ENCODE measurements at places on chromosomes 7 and 10. TPM values are rescaled to one million over a fixed set of nuclear protein-coding genes. Genes with fewer than 3 reads are reported as not detected.

PMPCB gene
- total RNA-seq = 69.1 TPM

CPVL gene
- total RNA-seq = not detected

MMD2 gene
- total RNA-seq = not detected

FAM25G gene
- total RNA-seq = not detected

EGFR gene
- not detected for total RNA-seq

FXYD4 gene
- not detected for total RNA-seq

DCLRE1A gene
- total RNA-seq = 11.4 TPM

IKZF1 gene
- 348 TPM for total RNA-seq

UPK3B gene
- total RNA-seq = 1.2 TPM

RHOBTB1 gene
- total RNA-seq = 0.05 TPM

URGCP gene
- 27.8 TPM for total RNA-seq

ZNF273 gene
- 7.3 TPM for total RNA-seq

STEAP1B gene
- 1.1 TPM for total RNA-seq

TMEM178B gene
- 2.6 TPM for total RNA-seq

COL26A1 gene
- not detected for total RNA-seq

HKDC1 gene
- total RNA-seq = 9.6 TPM

SPDYE16 gene
- 0.36 TPM for total RNA-seq

FFAR4 gene
- total RNA-seq = not detected

CPEB3 gene
- total RNA-seq = 2.3 TPM

MYO3A gene
- not detected for total RNA-seq

LIPM gene
- not detected for total RNA-seq

METTL27 gene
- total RNA-seq = 2.8 TPM

PROSER2 gene
- total RNA-seq = 0.26 TPM

P4HA1 gene
- 44.3 TPM for total RNA-seq

LIPF gene
- not detected for total RNA-seq

AGBL3 gene
- total RNA-seq = 4.1 TPM

IGF2BP3 gene
- 0.50 TPM for total RNA-seq

PPP1R3C gene
- not detected for total RNA-seq

H2BK1 gene
- total RNA-seq = not detected

CFAP58 gene
- total RNA-seq = 0.13 TPM

All from activated naive CD4-positive, alpha-beta T cell treated with anti-CD3 and anti-CD28 coated beads, Interleukin-2, amount 10 ng/mL, durations not matched to agents 5 hours and 36 hours (primary cell).